Stimulated activated CD4-positive, alpha-beta T cell treated with anti-CD3 and anti-CD28 coated beads, Interleukin-4, amount 100 ng/mL, for 4 hours (primary cell): ENCODE measurements at places on chromosomes 1 and 21.
A peak's percentile ranks its signal among the peaks of the same experiment; 100 is the strongest.

DNA sequence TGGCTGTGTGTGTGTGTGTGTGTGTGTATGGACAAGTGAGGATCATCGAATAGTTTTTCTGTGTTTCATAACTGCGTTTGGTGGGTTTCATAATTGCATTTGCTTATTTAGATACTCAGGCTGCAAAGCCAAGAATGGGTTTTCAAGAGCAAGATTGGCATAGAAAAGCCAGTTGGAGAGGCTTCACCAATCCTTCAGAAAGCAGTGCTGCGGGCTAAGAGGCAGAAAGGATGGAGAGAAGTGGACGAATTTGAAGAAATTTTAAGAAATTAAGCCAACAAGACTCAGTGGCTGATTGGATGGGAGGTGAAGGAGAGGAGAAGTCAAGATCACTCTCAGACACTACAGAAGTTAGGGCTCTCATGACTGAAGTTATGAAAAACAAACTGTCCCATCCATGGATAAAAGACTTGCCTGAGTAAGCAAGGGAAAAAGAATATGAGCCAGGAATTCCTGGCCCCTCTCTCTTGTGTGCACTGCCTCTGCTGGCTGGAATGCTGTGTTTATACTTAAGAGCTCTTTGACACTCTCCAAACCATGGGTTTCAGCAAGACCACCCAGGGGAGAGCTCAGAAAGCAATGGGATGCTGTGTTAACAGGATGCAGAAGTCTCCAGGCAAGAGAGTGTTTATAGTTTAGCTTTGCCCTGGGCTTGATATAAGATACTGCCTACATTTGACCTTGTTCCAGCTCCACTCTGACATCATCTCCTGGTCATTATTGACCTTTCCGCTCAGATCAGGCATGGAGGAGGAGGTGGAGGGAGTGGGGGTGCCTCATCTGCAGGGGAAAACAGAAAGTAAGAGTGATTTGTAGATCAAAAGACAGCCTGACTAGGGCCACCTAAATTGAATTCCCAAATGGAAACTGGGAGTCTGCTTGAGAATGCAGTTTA is 232.0 kb upstream of the PLXNA2 start:
- DNase-seq: no peak

DNA sequence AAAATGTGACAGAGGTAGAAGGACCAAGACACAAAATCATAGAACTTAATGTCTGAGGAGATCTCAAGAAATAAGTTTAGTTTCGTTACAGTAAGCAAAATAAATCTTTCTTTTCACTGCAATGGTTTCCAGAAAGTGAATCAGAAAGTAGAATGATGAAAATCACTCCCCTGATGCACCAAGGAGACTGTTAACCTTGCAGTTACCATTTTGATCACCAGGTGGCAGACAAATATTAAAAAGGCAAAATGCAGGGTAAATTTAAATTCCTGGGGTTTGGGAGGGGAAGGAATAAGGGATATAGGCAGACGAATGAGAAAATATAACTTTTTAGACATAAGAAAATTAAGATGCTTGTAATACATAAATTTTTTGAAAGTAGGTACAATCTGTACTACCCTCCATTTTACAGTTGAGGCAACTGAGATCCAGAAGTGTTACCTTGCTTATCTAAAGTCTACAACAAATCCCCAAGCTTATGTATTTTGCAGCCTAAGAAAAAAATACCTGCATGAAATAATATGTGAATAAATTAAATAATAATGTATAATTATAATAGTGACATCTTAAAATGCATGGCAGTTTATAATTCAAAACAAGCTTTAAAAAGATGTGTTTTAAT is 253.2 kb downstream of the CRB1 start:
- DNase-seq: no peak

DNA sequence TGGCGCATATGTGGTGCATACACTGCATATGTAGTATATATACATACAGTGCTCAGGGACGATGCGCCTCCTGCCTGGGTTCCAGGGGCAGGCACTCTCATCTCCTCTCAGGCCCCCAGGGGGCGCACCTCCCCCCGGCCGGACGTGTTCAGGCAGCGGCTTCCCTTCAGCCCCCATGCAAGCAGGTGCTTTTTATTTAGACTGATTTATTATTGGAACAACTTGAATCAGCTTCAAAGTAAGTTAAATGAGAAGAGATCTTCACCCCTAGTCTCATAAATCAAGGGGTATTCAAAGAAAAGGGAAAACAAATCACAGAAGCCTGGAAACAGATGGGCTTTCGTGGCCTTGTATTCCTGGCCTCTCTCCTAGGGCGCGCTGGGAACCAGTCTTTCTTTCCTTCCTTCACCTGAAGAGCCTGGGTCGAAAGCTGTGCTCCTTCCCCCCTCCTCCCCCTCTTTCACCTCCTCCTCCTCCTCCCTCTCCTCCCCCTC is 64.6 kb downstream of the UBIAD1 start:
- DNase-seq: peak; percentile 71

DNA sequence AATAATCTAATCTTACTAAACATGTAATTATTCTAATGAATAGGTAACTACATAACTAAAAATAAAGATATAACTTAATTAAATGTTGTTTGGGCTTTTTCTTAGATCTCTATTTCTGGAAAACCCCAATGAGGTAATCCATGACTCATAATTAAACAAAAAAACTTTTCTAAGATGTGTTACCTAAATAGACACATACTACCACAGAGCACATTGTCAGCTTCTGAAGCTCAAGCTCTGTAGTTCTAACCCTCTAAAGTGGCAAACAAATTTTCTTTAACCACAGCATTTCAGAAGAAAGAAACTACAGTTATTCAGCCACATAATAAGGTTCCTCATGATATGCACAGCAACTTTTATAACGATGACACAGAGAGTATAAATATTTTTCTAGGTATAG is 4.2 kb downstream of the OR6K3 start:
- DNase-seq: no peak

- DNase-seq: no peak
These were observed 297.0 kb downstream of the HHAT start for GRCh38 chr1:210625715-210626114.

DNA sequence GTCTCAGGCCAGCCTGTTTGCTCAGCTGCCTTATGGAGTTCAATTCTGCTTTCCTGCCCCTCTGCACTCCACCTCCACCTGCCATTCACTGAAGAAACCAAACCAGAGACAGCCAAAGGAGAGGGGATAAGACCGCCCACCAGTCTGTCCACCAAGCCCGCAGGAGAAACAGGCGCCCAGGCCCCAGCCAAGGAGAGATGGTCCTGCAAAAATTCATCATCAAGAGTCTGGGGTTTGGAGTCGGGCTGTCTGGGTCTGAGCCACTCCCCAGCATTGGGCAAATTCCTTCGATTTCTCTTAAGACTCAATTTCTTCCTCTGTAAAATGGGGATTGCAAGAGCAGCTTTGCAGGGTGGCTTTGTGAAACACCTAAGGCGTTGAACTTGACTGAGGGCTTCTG is 121.4 kb upstream of the RUNX3 start:
- DNase-seq: no peak

DNA sequence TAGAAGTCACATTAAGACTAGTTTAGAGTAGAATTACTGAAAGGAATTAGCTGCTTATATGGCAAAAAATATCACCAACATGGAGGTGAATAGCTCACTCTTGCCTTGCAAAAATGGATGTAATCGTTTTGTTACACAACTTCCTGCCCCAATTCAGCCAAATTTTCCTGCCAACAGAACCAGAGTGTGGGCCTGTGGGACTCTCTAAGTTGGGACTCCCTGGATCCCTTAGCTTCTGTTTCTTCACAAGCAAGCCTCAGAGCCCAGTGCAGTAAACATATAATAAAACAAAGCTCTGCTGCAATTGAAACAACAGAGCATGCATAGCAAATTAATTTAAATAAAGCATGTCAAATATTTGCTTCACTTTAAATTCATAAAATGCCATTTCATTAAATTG is 232.5 kb downstream of the TNR start:
- no peak for DNase-seq

DNA sequence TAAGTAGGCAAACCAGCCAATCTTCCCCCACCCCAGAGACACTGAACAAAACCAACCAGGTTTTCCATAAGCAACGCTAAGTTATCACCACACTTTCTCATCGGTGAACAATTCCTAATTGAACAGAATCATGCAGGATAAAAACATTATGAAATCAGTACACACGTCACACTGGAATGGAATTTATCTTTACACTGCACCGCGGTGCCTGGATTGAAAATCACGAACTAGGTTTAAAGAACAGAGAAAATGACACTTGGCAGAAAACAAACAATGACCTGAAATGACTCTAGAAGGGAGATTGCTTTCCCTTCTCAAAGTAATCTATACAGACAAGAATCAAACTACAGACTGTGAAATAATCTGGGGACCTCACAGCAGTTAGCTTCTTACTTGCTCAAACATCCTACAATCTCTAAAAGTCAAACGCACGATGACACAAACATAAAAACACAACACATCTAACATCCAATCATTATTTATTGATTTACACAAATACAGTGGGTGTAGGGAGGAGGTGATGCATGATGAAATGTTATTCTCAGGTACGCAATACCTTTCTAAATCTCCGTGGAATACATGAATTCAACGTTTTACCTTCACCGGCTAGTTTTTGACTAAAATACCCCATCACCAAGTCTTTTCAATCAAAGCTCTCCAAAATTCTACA is 1.9 kb downstream of the EIF4G3 start:
- no peak for DNase-seq

DNA sequence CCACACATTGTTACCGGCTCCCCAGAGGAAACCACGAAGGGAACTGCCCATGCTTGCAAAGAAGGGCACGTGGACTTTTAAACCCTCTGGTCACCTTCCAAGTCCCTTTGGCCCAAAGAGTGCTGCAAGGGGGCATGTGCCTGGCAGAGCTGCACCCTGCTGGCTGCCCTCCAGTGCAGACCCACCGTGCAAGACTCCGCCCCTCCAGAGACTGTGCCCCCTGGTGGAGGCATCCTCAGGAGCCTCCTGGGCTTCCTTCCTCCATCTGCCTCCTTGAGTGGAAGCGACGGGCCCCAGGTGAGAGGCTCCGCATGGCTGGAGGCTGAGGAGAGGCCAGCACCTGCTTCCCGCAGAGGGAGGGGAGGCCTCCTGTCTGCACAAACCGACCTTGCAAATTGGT is 100.6 kb downstream of the CRYAA start:
- peak; percentile 31 for DNase-seq

- no peak for DNase-seq
These were observed 7.1 kb upstream of the KCNK1 start for GRCh38 chr1:233606813-233607212.

DNA sequence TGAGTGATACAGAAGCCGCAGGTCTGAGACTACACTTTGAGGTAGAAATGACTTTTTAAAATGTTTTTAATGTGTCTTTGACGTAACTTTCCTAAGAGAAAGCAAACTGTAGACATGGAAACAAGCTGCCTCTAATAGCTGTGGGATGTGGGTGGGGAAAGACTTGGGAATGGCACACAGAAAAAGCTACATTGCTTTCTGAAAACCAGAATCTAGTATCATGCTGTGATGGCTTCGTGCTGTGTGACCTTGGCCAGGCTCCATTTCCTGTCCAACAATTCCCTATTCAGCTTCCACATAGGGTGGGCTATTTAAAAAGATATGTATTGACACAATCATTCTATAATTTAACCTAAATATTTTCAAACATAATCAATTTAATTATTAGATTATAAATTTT is 909.1 kb downstream of the NCAM2 start:
- DNase-seq: no peak

DNA sequence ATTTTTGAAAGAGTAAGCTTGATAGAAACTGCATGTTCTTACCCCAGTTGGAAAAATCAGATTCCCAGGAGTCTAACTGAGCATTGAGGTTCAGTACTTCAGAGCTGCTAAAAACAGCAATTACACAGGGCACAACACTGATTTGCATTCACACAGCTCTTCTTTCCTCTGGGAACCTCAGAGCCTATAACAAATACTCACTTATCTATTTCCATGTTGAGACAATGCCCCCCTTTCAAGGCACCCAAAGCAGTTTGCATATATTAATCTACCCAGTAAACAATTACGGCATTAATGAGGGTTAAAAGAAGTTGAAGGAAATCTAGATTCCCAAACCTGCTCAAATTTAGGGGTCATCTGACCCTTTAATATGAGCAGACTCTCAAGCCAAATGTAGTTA is 126.9 kb upstream of the SLC35F3 start:
- DNase-seq: no peak

DNA sequence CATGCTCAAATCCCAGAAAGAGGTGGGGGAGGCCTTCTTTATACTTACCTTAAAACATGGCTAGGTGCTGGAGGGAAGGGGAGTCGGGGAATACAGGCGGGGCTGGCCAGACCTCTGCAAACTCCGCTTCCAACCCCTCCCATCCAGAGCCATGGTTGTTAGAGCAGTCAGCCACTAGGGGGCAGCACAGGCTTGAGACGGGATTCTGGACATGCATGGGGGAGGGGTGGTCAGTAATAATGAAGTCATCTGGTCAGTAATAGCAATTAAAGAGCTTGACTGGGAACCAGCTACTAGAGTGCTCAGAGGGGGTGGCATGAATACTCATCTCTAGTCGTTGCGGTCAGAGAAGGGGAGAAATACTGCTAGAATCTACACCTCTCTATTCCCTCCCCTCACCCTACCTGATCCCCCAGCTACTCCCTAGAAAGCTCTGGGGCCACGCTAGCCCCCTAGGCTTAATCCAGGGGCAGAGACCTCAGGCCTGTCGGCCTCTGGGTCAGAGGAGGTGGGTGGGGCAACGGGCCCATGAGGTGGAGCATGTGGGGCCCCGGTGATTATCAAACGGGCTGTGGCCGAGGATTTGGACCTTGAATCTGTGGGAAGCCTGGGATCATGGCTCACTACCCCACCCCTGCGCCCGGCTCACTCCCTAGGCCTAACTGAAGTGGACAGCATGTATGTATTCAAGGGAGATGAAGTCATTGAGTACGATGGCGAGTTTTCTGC is 2.9 kb downstream of the CASQ1 start:
- DNase-seq: peak; percentile 81

DNA sequence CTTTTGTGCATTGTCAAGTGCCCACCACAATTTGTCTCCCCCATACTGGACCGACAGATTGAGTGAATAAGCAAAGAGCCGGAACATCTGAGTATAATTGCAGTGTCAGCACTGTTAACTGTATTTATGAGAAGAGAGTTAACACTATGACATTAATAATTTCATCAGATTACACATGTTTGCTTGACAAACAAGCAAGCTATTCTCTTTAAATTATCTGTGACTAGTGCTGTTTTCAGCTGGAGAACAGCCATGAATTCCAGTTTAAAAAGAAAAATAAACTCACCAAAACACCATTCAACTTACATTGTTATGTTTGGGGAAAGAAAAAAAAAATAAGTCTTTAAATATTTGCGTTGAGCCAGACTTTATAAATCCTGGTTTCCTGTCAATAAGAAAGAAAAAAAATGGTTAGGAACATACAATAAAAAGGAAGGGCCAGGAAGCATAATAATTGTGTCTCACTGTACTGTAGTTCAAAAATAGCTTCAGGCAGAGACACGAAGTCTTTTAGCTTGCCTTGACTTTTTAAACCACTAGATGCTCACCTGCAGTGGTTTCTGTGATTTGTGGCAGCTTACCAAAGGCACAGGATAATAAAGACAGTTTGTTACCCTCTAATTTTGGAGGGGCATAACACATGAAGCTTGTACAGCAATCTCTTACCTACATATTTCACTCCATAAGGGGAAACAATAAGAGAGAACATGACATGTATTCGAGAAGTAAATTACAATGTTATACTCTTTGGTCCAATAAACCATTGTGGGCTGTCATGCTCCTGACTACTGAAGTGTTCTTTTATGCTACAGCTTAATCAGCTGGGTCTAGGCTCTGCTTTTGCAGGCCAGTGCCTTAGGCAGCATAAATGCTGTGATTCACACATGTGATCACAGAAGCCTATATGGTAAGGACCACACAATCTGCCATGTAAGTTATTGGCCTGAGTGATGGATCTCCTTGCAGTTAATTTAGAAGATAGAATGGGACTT is 302.0 kb upstream of the ADGRL2 start:
- DNase-seq: no peak

- no peak for DNase-seq
These were observed 8.2 kb downstream of the SLC19A1 start for GRCh38 chr21:45533846-45534635.
